Tibial nerve (tissue), 4 donors: ENCODE measurements at places on chromosomes 6 and 20. TPM values are rescaled to one million over a fixed set of nuclear protein-coding genes. Genes with fewer than 3 reads are reported as not detected.

THBS2 gene
- total RNA-seq: 39.5 TPM

PSMB8 gene
- total RNA-seq: 16.3 TPM

HEY2 gene
- 1.5 TPM for total RNA-seq

FKBP1C gene
- not detected for total RNA-seq

NNAT gene
- total RNA-seq: 12.3 TPM

AGPAT1 gene
- 52.2 TPM for total RNA-seq

GRM4 gene
- total RNA-seq: not detected

ENPP5 gene
- 0.39 TPM for total RNA-seq

GPX5 gene
- total RNA-seq: not detected

MAS1 gene
- not detected for total RNA-seq

TFAP2B gene
- total RNA-seq: not detected

SLC35D3 gene
- total RNA-seq: not detected

CALHM4 gene
- total RNA-seq: 0.42 TPM

GHRH gene
- not detected for total RNA-seq

GLP1R gene
- 0.60 TPM for total RNA-seq

TRIM31 gene
- not detected for total RNA-seq

ZCCHC3 gene
- 23.9 TPM for total RNA-seq

PPP1R3D gene
- total RNA-seq: 8.7 TPM

CLPSL2 gene
- total RNA-seq: not detected

RBBP8NL gene
- total RNA-seq: not detected

LRRN4 gene
- not detected for total RNA-seq

PDE10A gene
- 10.0 TPM for total RNA-seq

RBM24 gene
- total RNA-seq: 3.5 TPM

DTNBP1 gene
- total RNA-seq: 14.7 TPM

MPC1 gene
- total RNA-seq: 70.1 TPM

OR2H2 gene
- total RNA-seq: not detected

SYNGAP1 gene
- 24.7 TPM for total RNA-seq
